CD4-positive, alpha-beta T cell treated with Interleukin-12 subunit alpha and Interleukin-12 subunit beta, for 1 hour (primary cell): ENCODE measurements at places on chromosomes 7 and 10.

- no peak for DNase-seq
These were observed 181.9 kb upstream of the TCERG1L start for GRCh38 chr10:131493432-131493831.

DNA sequence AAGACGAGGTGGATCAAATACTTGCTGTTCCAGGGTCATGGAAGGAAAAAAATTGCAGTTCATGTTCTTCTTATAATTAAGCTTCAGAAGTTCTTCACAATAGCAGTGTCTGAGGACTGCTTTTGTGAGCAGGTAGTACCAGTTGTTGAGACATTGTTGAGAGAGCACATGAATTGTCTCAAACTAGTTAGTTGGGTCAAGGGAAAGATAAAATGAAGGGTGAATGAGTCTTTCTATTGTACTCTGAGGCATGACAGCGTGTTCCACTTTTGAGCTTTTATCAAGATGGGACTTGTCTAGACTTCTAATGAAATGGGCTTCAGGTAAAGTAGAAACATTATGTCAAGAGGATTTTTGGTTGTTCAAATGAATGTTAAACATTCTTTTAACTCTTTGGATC, 26.0 kb downstream of the KAT6B start:
- no peak for DNase-seq

DNA sequence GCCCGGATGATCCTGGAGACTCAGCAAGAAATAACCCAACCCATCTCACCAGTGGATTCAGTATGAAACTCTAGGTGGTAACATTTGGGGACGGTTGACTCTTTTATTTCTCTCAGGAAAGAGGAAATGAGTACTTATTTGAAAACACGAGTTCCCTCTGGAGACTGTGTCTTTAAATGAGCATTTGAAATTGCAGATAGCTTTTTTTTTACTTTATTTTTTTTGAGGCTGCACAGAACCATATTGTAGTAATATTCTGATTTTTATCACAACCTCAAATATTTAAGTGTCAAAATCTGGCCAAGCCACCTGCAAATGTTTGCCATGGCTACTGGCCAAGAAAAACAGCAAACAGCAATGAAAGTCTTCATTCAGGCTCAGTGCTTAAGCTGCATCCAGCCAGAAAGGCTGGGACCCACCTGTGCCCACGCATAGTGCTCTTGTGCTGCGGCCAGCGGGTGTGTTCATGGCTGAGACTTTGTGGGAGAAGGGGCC, 160.8 kb downstream of the CREB5 start:
- DNase-seq = no peak

GRCh38 chr7:157444011-157444842, 107.4 kb downstream of the DNAJB6 start:
- no peak for DNase-seq

DNA sequence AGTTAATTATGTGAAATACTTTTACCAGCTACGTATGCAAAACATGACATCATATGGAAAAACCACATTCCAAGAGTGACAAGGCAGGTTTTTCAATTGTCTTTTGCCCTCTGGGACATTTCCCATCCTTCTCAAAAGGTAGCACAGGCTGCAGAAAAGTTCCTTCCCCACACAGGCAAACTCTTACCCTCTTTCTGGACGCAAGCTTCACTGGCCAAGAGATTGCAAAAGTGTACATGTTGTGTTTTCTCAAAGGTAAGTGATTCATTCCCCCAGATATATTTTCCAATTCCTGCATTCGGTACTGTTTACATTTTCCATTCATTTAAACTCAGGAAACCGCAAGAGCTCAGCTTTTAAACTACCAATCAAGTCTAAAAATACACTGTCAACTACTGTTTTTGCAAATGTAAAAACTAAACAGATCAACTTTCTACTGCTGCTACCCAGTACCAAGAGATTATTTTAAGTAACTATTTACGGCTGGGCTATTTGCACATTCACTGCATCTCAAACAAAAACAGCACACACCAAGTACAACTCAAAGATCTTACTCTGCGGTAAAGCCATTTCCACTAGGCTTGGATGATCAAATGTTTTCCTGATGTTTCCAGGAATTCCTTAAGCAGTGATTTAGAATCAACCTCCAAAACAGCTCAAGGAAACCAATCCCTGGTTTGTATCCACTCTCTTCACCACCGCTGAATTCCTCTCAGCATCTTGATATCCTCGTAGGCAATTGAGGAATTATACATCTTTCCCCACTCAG, 233.6 kb upstream of the CCDC6 start:
- no peak for DNase-seq
